ENCODE measurements at places on chromosomes 2 and 18.

GRCh38 chr2:165113414-165113813 lies 90.4 kb downstream of the SCN3A start:
- DNase-seq = no peak

GRCh38 chr2:168727904-168728470 lies 74.5 kb upstream of the NOSTRIN start:
- no peak for DNase-seq

DNA sequence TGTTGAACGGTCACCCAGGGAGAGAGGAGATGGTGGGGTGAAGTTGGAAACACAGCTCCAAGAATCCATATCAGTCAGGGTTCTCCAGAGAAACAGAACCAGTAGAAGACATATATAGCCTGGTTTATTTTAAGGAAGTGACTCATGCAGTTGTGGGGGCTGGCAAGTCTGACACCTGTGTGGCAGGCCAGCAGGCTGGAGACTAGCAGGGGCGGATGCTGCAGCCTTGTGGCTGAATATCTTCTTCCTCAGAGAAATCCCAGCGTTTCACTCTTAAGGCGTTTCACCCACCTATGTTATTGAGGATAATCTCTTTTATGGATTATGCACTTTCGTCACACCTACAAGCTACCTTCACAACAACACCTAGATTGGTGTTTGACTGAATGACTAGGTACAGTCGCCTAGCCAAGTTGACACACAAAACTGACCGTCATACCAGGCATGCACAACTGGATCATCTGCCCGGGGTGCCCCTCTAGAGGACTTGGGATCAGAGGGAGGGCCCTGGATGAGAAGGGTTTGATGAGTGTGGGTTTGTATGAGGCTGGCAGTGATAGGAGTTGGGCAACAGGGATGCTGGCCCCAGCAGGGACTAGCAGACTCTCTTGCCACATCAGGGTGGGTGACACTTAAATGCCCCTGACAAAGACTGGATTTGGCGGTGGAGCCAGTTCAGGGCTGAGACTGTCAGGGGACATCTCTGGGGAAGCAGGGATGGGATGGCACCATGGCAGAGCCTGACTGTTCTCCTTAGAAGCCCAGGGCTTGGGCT lies 23.4 kb downstream of the MROH2A start:
- DNase-seq = no peak

- no peak for DNase-seq
Measured at GRCh38 chr2:235835810-235836209, 332.4 kb downstream of the GBX2 start.

DNA sequence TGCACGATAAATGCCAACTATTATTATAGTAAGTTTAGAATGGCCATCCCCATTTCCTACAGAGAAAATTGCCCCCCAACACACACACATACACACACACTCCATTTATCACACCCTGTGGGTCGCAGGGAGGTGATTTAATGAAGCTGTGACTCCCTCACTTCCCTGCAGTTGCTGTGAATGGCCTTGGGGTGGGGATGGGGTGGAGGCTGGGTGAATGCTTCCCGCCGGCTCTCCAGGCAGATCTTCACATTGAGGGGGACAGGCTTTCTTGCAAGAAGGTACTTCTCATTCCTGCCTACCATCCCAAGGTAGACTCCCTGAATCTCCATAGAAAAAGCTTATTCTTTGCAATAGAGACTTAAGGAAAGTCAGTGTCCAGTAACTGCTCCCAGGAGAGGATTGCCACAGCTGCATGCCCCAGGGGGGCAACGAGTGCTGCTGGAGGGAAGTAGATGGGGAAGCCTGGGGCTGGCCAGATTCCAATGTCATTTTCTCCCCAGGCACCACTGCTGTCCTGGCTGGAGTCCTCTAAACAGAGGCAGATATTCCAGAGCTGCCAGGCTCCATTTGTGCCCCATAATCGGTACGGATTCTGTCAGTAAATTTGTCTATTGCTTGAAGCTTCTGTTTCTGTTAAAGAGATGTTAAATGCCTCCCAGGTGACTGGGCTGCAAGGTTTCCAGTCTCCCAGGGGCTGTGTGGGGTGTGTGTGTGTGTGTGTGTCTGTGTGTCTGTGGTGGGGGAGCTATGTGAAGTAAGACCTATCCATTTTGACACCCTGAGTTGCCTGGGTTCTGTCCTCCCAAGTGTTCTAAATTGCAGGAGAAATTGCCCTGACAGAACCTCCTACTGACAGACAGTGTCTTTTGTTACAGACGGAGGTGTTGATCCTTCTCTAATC lies 265.5 kb downstream of the SRBD1 start:
- no peak for DNase-seq

DNA sequence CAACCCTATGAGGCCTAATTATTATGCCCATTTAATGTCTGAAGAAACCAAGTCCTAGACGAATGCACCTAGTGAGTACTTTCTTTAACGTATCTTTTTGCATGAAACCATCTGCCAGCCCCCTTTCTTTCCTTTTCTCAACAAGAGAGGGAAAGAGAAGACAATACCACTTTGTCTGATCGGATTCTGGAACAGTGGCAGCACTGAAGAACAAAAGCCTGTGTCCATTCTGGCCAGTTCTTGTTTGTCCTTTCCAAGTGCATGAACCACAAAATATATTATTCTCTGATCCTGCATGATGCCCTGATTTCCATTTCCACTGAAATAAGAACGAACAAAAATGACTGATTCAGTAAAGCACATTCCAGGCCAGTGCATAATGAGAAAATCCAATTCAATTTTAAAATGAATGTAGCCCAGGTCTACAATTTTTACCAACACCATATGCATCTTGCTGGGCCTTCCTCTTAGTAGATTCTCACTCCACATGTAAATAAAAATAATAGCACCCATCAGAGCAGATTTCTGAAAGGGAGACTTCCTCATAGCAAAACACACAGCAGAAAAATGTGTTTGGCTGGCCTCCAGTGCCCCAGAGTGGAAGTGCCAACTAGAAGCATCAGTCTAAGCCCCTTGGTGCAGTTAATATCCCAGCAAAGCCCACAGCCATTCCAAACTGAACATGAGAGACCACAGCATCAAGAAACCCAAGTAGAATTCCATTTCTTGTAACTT lies 422.6 kb upstream of the ID2 start:
- no peak for DNase-seq

DNA sequence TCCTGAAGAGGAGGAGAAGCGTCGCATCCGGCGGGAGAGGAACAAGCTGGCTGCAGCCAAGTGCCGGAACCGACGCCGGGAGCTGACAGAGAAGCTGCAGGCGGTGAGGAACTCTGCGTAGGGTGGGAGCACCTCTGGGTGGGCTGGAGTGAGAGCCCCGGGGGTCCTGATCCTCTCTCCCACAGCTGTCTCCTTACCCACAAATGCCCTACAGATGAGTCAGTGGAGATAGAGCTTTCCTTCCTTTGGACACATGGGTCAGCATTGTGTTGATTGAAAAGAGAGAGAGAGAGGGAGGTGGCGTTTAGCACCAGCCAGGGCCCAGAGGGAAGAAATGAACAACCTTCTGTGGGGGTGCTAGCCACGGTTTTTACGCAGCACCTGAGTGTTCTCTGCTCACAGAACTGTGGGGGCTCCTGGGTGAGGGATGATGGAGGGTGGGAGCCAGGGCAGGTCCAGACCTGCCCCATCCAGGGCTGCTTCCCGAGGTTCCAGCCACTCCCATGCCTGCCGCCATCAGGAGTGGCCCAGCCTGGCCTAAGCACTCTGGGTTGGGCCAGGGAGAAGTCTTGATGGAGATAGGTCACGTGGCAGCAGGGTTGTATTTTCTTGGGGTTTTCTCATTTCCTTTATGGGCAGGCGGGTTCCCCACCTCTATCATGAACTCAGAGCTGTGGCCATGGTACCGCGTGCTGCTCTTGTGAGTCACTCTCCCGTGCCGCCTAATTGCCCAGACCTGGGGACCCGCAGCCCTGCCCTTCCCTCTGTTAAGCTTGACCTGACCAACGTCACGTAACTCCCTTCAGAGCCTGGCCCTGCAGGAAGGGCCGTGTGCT lies 16.3 kb downstream of the FOSL2 start:
- peak; percentile 33 for DNase-seq

GRCh38 chr2:2325516-2325915 lies 5.6 kb downstream of the MYT1L start:
- no peak for DNase-seq

DNA sequence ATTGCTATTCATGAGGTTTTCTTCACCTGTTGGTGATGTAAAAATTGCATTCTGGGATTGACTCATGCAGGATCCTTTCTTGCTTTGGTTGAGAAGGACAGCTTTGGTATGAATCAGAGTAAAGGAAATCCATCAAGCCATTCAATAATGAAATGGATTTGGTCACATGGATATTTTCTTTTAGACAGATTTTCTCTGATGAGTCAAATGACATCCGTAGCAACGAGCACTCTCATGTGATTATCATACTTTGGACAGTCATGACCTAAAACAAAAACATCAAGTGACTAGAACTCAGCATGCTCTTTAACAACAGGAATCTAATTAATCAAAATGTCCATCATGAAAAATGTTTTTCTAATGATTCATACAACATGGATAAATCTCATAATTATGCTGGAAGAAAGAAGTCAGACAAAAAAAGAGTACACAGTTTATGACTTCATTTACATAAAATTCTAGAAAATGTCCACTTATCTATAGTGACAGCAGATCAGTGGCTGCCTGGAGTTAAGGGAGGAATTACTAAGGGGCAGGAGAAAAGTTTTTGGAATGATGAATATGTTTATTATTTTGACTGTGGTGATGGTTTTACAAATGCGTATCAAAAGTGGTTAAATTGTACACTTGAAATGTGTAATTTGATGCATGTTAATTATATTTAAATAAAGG lies 30.7 kb downstream of the TRAK2 start:
- no peak for DNase-seq

GRCh38 chr18:9082711-9083510 lies 19.6 kb upstream of the NDUFV2 start:
- DNase-seq = peak; percentile 39

DNA sequence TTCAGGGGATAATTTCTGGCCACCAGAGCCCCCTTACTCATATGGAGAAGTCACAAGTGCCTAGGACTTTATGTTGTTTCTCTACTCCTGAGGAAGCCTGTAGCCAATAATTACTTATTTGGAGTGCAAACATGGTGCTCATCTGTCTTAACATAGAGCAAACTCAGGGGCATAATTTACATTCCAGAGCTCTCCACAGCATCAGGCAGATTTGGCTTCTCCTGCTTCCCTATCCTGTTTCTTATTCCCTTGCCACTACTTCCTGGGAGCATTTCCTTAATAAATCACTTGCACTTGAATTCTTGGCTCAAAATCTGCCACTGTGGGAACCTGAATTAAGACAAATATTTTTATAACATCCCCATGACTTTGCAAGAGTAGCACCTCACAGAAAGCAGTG lies 960.9 kb downstream of the SOCS6 start:
- no peak for DNase-seq

DNA sequence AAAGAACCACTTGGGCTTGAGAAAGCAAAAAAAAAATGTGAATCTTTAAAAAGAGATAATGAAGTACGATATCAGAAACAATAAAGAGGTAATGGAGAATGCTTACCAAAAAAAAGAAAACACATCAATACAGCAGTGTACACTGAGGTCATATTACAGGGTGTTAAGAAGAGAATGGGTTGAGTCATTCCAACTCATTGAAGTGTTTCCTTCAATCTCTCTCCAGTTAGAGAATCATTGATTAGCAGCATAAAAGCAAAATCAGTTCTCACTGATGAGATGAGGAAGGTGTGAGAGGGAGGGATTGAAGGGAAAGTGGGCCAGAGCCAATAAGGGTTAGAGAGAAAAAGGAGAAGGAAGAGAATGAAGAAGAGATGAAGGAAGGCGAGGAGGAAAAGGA lies 43.9 kb upstream of the SGPP2 start:
- DNase-seq = no peak

DNA sequence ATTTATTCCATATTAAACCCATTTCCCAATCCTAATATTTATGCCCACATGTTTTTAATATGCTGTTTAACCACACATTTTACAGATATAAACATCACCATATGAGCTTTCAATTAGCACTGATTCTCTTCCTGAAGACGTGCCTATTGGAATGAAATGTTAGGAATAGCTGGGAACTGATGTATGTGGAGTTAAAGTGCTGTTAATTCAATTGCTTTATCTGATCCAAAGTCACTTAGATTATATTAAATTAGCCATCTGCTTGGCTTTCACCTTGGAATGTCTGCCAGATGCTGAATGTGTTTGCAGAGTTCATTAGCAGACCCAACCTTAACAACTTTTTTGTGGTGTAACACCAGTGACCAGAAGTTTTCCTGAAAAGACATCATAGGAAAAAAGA lies 942.9 kb upstream of the KLHL29 start:
- DNase-seq = no peak

GRCh38 chr18:25349926-25350487 lies 2.0 kb downstream of the ZNF521 start:
- no peak for DNase-seq

- no peak for DNase-seq
Measured at GRCh38 chr2:76867854-76868253, 654.3 kb downstream of the LRRTM4 start.

DNA sequence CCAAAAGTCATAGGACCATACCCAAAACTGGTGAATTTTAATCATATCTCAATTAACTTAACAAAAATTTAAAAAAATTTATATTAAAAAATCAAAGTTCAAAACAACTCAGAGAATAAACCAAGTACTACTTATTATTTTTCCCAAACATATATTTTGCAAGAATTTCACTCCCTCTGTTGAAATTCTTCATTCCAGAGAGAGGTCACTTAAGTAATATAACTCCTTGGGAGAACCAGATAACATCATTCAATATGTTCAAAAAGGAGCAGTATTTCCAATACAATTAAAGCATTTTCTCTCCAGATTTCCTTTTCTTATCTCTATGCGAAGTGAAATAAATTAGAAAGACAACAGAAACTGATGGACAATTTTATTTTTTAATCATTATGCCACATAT lies 165.9 kb upstream of the RND3 start:
- DNase-seq = no peak

DNA sequence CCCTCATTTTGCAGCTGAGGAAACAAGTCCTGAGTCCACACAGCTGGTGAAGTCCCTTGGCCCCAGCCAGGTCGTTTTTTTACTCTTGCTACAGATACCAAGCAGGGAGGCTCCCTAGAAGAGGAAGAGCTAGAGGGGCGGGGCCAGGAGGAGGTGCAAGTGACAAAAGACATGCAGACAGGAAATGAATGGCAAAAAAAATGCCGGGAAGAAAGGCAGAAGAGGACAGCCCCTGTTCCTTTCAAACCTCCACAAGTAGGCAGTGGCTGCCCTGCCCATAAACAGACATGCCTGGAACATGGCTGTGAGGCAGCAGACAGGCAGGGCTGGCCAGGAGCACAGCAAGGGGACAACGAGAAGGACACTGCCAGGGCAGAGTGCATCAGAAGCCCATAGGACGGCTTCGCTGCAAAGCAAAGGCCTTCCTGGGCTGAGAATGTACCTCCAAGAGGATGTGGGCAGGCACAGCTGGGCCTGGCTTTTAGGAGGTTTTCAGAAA lies 108.7 kb downstream of the ZBTB7C start:
- DNase-seq = no peak
